ENCODE measurements at places on chromosomes 16 and 17.
A peak's percentile ranks its signal among the peaks of the same experiment; 100 is the strongest.

GRCh38 chr17:45432405-45433158 is at the start of gene ARHGAP27:
TSS of gene ARHGAP27 (minus strand) at chr17:45432870. CDS start at chr17:45430279, 2,591 bp downstream.
- DNase-seq, result no peak

- no peak for DNase-seq
Measured at GRCh38 chr17:13557077-13557476, 44.7 kb downstream of the HS3ST3A1 start.

DNA sequence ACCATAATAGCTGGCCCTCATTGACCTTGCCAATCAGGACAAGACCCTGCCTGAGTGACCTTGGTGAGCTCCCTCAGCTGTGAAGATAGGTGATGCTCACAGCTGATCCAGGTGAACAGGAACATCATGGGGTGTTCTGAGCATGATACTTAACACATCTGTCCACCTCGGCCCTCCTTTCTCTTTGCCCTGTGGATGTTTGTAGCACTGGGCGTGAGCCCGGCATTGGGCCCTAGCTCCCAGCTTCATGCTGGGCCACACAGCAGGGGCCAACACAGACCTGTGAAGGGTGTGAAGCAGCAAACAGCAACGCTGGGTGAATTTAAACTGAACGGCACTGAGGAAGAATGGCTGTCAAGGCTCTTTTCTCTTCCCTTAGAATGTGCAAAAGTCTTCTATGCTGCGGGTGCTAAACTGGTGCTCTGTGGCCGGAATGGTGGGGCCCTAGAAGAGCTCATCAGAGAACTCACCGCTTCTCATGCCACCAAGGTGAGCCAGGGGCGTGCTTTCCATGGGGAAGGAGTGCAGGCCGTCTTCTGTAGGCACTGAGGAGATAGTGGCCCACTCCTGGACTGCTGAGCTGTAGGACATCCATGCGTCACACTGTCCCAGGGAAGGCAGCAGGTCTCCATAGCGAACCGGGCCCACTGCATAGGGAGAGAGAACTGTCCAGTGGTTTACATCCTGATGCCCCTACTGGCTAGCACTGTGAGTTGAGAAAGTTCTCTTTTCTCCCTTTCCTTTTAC is 35.9 kb downstream of the TMEM11 start:
- no peak for DNase-seq

- no peak for DNase-seq
Measured at GRCh38 chr17:57357392-57357784, 101.1 kb downstream of the MSI2 start.

DNA sequence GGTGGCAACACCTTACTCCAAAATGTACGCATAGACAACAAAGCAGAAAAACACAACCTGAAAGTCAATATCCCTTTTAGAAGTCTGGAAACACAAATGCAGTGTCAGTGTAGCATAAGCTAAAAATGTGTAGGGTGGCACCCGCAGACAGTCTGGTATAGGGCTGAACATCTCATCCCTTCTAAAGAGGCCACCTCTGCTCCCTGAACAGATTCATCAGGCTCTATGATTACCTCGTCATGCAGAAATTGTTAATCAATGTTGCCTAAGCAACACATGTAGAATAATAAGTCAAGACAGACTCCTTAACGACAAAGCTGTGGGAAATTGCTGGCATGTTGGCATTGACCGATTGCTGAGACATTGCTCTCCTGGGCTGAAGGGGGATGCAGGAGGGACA is 33.3 kb upstream of the ERCC4 start:
- DNase-seq, result no peak

DNA sequence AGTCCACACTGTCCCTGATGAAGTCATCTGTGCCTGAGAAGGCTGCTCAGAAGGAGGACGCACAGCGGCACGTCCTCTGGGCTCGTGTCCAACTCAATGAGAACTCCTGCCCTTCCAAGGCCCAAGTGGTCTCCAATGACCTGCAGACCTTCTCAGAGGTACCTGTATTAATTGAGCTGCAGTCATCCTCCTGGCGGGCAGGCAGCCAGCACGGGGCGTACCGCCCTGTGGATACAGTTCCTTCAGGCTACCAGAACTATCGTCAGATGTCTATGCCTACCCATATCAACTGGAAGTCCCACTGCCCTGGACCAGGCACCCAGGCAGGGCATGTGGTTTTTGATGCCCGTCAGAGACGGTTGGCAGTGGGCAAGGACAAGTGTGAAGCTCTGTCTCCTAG is 2.9 kb upstream of the TMEM102 start:
- no peak for DNase-seq

DNA sequence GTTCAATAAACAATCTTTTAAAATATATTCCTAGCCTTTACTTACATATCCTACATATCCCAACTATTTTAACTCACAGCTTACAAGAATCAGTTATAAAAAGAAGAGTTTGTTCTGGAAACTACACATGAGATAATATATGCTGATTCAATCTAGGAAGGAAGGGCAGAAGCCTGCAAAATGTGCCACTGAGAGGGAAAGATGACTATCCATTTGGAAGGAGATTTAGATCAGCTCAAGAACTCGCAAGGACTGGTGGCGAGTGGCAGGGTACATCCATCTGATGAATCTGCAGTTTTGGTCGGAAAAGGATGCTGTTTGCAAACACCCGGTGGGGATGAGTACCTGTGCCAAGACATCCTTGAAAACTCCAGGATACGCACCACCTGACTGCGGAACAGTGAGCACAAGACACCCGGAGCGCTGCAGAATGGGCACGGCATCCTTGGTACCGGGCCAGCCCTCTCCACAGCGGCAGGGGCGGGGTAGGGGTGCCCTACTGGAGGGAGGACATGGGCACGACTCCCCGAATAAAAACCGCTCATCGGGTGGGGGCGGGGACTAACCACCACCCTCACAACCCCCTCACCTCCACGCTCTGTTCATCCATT is 723 bp downstream of the TRIM37 start:
- DNase-seq, result peak; percentile 68

DNA sequence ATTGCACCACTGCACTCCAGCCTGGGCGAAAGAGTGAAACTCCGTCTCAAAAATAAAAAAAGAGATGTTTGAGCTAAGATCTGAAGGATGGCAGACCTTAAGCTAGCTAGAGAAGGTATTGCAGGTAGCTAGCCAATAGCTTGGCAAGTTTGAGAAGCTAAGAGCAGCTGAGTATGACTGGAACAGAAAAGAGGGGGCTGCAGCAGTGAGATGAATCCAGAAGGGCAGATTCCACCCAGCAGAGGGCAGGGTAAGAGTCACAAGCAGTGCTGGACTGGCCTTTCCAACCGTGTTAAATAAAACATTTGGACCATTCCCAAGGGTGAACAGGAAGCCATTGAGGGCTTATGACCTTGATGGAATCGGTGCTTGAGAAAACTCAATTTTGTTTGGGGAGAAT is 5.7 kb upstream of the PHAF1 start:
- DNase-seq, result no peak

DNA sequence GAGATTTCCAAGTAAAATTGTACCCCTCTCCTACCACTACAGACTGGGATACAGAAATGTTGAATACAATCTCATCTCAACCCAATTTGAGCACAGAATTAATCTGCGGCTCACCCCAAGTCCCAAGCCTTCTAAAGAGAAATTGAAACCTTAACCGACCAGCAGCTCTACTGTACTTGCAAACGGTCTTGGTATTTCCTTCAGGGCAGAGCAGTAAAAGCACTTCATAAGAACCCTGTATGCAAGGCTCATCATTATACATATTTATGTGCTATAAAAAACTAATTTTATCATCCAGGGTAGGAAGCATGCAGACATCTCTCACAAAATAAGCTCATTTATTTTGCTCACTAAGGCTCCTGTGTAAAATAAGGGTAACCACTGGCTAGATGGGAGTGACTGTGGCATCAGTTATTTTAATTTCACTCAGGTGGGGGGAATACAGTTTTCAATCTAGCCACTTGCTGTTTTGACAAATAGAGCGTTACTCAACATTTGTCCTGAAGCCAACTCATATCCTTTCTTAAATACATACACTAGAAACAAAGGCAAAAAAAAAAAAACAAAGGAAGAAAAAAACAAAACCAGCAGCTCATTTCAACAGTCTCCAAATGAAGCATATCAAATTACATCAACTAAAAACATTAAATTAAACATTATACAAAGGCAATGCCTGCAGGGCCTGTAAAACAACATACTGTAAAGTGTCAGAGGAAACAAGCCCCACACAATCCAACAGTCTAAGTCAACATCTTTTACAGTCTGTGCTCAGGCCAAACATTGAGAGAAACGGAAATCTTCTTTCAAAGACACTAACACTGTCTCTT is 65.0 kb downstream of the PARN start:
- no peak for DNase-seq

- no peak for DNase-seq
Measured at GRCh38 chr16:31038993-31039392, 5.6 kb downstream of the STX4 start.

GRCh38 chr16:50967827-50968612 is 183.1 kb downstream of the SALL1 start:
- DNase-seq, result no peak

GRCh38 chr17:57343717-57344116 is 87.4 kb downstream of the MSI2 start:
- no peak for DNase-seq

DNA sequence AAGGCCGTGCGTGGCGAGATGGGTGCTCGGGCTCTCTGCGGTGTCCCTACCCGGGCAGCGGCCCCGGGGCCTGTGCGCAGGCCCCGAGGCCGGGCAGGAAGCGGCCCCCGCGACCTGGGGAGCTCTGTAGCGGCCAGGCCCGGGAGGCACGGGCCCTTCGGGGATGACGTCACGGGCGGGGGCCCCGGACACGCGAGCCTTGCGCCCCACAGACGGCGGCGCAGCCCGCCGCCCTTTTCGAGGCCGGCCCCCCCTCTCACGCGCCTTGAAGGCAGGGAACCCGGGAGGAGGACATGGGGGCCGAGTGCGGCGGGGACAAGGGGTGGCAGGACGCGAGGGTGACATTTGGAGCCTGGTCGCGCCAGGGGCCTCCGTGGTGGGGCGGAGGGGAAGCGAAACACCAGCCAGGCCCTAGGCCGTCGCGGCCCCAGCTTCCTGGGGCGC is 1.1 kb downstream of the RAI1 start:
- DNase-seq, result no peak

DNA sequence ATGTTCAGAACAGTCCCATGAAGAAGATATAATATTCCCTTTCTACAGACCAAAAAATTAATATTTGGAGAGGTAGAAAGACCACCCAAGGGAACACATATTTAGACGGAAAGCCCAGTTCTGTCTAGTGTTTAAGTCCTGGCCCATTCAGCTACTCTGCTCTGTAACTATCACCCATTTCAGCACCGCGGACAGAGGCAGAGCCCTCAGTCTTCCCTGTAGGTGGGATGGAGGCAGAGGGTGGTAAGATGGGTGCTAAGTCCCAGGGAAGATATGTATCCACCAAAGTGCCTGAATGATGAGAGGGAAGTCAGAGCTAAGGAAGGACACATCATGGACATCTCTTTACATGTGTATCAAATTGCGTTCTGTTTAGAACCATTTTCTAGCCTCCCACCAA is 27.8 kb upstream of the C16orf78 start:
- no peak for DNase-seq

GRCh38 chr16:19512297-19512696 is 9.6 kb downstream of the GDE1 start:
- DNase-seq, result no peak

GRCh38 chr17:68953340-68953997 is 1.7 kb downstream of the ABCA8 start:
- DNase-seq, result peak; percentile 41

GRCh38 chr17:40349895-40350688 is 14.4 kb downstream of the GJD3 start:
- DNase-seq, result no peak

DNA sequence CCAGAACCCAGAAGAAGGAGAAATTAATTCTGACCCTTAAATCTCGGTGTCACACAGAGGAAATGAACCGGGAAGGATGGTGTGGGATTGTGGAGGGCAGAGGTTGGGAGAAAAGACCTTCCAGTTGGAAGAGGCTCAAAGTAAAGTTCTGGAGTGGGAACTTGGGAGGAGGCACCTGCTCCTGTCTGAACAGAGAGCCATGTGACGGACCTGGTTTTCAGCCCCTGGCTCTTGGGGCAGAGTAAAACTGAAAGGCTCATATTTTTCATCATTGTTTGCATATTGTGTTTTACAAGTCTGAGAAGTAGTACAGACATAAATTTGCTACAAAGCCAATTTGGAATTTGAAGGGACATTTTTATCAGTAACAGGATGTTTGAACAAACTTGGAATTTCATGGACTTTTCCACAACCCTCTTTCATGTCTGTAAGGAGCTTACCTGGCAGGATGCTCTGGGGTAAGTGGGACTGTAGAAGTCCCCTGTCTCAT is 24.4 kb upstream of the SEC14L1 start:
- DNase-seq, result no peak

- DNase-seq, result no peak
Measured at GRCh38 chr17:77888242-77889134, 70.0 kb upstream of the TNRC6C start.

- DNase-seq, result no peak
Measured at GRCh38 chr17:17525956-17526355, 29.8 kb upstream of the RASD1 start.

DNA sequence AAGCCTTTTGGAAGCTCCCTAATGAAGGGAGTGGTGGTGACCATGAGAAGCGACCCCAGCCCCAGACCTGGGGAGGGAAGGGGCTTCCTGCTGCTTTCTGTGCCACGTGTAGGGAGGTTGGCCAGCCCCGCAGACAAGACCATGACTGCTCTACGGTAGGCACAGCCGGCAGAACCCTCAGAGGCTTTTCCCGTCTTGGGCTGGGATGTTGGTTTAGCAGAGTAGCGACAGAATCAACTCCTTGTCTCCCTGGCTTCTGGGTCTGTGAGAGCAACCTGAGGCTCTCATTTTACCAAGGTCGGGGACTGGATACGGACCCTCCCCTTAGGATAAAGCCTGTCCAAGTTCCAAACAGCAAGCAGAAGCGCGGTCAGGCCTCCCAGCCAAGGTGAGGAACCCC is 123.3 kb downstream of the AXIN2 start:
- no peak for DNase-seq

- no peak for DNase-seq
Measured at GRCh38 chr16:13503960-13504635, 415.9 kb upstream of the ERCC4 start.

- DNase-seq, result no peak
Measured at GRCh38 chr17:69497161-69497560, 82.7 kb downstream of the MAP2K6 start.

DNA sequence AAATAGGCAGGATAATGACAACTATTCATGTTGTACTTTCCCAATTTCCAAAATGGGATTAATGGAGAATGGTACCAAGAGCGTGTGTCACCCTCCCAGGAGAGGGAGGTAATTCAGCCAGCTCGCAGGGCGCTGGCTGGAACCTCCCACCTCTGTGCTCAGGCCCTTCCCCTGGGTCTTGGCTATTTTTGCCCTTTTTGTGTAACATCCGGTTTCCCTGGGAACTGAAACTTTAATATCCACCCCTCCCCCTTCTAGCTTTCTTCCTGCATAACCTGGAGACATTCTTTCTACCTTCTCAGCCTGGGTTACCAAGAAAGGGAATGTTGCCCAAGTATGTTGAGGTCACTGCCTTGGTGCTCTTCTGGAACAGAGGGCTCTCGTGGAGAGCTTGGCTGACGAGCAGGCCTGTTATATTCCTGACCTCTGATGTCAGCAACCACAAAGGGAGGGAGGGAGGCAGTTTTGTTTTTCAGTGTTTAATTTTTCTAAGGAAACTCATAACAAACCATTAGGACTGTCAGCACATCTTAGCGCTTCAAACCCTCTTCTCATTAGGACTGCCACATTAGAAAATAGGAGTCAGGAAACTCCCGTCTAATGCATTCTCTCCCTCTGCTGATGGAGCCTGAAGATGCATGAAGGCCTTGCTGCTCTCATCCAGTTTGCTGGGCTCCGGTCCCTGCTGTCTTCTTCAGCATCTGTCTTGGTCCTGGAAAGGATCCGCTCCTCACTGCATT is 25.6 kb downstream of the ITGB3 start:
- peak; percentile 80 for DNase-seq

- no peak for DNase-seq
Measured at GRCh38 chr16:56961851-56962281, at the start of gene CETP. TSS of gene CETP (plus strand) at chr16:56961950. CDS start at chr16:56961980, 30 bp downstream.
